Globus pallidus (tissue), 1 donor: ENCODE measurements at places on chromosomes 6 and 20.

- DNase-seq, result no peak
Measured at GRCh38 chr6:141028791-141029280, 1103.9 kb upstream of the GJE1 start.

- DNase-seq, result no peak
Measured at GRCh38 chr6:50543666-50544065, 169.7 kb upstream of the TFAP2D start.

GRCh38 chr6:40334496-40335270 is 252.5 kb downstream of the LRFN2 start:
- no peak for DNase-seq

DNA sequence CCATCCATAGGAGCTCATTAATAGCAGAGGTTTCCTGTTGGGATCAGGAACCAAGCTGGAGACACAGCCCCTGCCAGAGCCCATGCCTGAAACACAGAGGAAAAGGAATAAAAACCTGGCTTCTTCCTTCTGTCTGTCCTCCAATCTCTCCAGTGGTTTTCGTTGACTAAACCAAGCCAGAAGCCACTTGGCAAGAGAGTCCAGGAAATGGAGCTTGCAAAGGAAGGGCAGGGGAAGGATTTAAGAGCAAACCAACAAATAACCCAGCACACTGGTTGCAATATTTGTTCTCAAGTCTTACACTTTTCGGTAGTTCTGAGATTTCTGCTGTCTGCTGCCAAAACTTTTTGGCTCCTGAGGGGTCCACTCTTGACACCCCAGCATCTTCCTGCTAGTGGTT is 137.0 kb upstream of the BMP2 start:
- no peak for DNase-seq

DNA sequence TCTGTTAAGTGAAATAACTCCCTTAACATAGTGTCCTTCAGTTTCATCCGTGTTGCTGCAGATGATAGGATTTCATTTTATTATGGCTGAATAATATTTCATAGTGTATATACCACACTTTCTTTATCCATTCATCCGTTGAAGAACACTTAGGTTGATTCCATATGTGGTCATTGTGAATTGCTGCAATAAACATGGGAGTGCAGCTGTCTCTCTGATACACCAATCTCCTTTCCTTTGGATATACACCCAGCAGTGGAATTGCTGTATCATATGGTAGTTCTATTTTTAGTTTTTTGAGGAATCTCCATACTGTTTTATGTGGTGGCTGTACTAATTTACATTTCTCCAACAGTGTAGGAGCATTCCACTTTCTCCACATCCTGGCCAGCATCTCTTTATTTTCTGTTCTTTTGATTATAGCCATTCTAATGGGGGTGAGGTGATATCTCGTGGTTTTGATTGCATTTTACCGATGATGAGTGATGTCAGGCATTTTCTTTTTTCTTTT is 193.2 kb downstream of the SLC16A10 start:
- DNase-seq, result no peak

GRCh38 chr20:57089699-57090144 is 176.7 kb downstream of the BMP7 start:
- peak; percentile 56 for DNase-seq

GRCh38 chr20:41715526-41715925 is 97.3 kb upstream of the CHD6 start:
- DNase-seq, result no peak

GRCh38 chr20:55386686-55387085 is 618.6 kb downstream of the CBLN4 start:
- no peak for DNase-seq

GRCh38 chr20:37529968-37530600 is 2.4 kb upstream of the BLCAP start:
- no peak for DNase-seq

DNA sequence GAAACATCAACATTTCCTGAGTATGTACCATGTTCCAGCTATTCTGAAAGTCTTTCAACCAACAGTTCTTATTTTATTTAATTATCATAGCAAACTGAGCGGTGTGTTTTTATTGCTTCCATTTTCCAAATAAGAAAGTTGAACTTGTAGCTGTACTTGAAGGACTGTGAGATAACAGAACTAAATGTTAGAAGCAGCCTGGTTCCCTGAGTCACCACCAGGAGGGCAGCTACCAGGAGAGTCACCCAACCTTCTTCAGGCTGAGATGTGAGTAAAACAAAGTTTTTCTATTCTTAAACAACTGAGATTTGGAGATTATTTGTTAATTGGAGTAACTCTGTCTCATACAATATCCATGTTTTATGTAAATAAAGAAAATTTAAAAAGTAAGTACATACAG is 403.4 kb downstream of the PKHD1 start:
- no peak for DNase-seq

DNA sequence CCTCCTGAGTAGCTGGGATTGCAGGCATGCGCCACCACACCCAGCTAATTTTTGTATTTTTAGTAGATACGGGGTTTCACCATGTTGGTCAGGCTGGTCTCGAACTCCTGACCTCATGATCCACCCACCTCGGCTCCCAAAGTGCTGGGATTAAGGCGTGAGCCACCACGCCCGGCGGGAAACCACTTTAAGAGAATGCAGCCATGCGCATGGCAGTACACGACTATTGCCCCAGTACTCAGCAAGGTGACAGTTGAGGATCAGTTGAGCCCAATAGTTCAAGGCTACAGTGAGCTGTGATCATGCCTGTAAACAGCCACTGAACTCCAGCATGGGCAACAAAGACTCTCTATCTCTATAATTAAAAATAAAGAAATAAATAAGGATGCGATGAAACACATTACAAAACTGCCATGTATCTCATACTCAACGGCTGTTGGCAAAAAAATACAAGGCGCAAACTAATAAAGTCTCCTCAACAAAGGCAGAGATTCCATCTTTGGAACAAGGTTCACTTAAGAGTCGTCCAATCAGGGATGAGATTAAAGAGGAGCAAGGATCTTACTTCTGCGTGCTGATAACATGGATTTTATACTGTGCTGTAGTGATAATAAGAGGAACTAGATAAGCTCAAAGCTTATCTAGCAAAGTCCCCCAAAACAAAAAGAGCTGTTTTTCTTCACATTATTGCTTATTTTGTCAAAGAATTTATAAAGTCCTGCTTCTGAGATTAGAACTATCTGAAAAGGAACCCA is 51.1 kb downstream of the STAU1 start:
- DNase-seq, result no peak

DNA sequence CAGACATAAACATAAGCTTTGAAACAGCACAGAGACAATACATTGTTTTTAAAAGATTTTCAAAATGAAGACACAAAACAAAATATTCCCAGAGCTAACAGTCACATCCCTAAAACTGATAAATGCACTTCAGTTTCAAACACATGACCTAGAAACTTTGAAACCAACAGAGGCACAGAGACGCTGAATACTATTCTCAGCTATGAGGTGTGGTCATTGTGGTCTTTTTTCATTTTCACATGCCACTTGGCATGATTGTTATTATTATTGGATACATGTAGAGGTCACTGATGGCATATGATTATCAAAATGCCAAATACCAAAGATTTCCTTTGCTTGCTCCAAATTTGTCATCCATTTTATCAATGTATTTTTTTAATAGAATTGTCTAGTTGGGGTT is 306.9 kb downstream of the QKI start:
- no peak for DNase-seq

DNA sequence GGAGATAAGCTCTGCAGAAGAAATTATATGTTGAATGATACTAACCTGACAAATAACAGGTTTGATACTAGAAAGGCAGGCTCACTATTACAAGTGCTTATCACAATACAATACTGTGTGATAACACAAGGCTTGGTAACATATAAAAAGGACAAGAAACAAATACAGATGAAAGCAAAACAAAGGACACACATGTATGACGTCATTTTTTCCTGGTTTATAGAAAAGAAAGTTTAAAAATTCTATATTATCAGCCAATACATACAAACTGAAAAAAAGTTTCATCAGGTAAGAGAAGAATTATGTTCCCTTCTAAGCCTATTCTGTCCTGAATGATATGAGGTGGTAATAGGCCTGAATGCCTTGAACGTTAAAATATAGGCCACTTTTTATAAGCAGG is 32.3 kb upstream of the MCM9 start:
- no peak for DNase-seq

GRCh38 chr20:37072293-37073196 is 23.3 kb downstream of the RBL1 start:
- DNase-seq, result no peak

GRCh38 chr6:14271789-14272736 is 154.5 kb downstream of the CD83 start:
- DNase-seq, result no peak

- no peak for DNase-seq
Measured at GRCh38 chr20:38537176-38537575, 43.8 kb upstream of the ADIG start.

DNA sequence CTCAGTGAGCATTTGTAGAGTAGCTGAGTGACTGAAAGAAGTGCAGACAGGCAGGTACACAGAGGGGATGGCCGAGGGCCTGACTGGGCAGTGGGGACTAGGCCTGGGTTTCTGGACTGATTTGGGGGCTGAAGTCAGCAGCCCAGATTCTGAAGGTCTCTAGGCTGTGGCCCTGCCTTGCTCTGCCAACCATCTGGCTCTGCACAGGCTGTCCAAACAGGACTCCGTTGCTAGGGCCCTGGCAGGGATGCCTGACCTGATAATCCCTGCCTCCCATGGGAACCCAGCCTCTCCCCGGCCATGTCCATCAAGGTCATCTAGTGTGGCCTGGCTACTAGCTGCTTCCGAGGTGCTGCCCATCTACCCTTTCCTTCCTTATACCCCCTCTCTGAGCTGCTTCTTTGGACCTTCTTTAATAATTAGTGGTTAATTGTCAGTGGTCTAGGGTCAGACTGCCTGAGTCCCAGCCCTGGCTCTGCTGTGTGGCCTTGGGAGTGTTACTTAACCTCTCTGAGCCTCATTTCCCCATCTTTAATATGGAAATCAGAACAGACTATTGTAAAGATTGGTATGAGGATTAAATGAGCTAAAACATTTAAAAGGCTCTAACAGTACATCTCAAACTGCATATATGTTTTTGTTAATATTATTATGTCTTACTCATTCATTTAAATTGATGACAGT is 137.9 kb downstream of the VEGFA start:
- no peak for DNase-seq

DNA sequence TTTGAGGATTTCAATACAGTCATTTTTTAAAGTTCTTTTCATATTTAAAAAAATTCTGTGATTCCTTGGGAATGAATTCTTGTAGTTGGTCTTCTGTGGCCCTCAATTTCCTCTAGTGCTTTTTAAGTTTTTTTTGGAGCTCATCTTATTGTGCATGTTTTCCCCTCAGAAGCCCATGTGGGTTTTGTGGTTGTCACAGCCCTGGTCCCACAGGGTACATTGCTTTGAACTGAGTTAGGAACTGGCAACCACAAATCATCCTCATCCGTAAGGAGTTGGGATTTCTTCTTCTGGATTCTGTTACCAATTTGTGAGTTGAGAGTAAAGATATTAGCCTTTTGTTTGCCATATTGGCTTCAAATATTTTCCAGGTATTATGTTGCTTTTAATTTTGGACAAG is 89.9 kb downstream of the AKAP7 start:
- DNase-seq, result no peak

GRCh38 chr20:31818376-31818908 is 714 bp upstream of the MYLK2 start:
- DNase-seq, result no peak

DNA sequence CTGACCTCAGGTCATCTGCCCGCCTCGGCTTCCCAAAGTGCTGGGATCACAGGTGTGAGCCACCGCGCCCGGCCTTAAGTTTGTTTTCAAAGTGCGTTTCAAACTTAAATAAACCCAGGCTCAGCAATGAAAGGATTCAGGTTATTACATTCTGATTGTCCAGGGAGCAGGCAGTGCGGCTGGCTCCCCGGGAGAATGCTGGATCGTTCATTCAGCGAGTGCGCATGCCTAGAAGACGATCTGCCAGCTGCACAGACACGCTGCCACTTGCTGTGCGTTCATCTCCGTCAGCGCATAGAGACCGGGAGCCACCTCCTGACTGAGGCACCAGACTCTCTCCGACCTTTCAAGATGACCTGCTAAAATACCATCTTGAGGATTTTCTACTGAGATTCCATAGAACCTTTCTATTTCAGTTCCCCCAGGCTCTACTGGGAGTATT is 163.9 kb upstream of the ZNF217 start:
- DNase-seq, result peak; percentile 73

GRCh38 chr6:12666886-12667285 is 49.7 kb upstream of the PHACTR1 start:
- no peak for DNase-seq

DNA sequence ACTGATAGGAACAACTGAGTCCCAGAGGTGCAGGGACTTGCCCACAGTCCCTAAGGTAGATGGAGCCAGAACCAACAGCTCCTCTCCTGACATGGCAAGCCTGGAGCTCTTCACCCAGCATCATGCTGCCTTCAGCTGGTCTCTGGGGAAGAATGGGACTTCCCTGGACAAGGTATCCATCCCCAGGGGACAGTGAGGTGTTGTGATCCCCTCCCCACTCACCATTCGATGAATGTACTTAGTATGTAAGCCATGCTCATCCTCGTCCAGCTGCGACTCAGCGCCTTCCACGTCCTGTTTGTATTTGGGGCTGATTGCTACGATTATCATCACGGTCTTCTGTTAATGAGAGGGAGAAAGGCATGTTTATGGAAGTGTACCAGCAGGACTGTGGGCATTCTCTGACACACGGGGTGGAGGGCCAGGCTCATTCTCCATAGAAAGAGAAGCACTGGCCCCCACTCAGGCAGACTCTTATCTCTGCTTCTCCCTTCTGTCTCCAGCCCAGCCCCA is 39.4 kb downstream of the TRAF3IP2 start:
- DNase-seq, result no peak

DNA sequence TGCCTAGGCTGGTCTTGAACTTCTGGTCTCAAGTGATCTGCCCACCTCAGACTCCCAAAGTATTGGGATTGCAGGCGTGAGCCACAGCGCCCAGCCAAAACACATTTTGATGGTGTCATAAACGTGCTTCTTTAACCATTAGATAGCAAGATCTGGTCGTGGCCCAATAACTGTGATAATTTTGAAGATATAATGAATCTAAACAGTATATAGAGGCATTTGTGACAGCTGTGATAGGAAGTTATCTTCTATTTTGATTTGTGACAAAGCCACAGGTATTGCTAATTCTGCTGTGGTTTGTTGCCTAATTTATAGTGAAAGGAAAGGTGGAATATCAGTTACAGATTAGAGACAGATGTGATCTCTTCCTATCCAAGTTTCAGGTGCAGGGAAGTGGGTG is 695 bp upstream of the OXT start:
- no peak for DNase-seq

DNA sequence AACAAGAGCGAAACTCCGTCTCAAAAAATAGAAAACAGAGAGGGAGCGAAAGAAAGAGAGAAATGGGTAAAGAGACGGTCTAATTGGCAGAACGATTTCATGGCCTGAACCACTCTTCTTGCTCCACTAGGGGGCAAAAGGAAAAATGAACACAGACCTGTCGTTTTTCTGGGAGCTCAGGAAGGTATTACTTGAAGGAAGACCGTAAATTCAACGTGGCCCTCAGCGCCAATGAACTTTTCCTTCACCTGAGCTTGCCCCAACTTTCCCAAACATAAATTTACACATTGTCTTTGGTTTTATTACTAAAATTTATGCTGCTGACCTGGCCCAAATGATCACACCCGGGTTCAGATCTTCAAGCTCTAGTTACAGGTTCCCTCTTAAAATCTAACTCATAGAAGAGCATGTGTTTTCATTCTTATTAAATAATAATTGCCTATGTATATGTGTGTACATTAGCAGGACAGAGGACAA is 67.3 kb downstream of the ATP9A start:
- peak; percentile 31 for DNase-seq

- no peak for DNase-seq
Measured at GRCh38 chr6:109300874-109301273, 81.4 kb downstream of the CD164 start.

GRCh38 chr6:10343320-10343719 is 71.6 kb downstream of the TFAP2A start:
- DNase-seq, result no peak
